ENCODE measurements at places on chromosomes 13 and 19.

GRCh38 chr19:39410017-39410830 lies 2.2 kb upstream of the PLEKHG2 start:
- DNase-seq: no peak

GRCh38 chr13:93765062-93765461 lies 538.5 kb downstream of the GPC6 start:
- no peak for DNase-seq

GRCh38 chr13:26249551-26249950 lies 4.4 kb upstream of the CDK8 start:
- no peak for DNase-seq

GRCh38 chr13:109974354-109974753 lies 188.0 kb upstream of the IRS2 start:
- no peak for DNase-seq

- no peak for DNase-seq
Measured at GRCh38 chr13:32407854-32408253, 20.1 kb downstream of the N4BP2L1 start.

- no peak for DNase-seq
Measured at GRCh38 chr19:47179653-47180310, 49.1 kb downstream of the SAE1 start.

DNA sequence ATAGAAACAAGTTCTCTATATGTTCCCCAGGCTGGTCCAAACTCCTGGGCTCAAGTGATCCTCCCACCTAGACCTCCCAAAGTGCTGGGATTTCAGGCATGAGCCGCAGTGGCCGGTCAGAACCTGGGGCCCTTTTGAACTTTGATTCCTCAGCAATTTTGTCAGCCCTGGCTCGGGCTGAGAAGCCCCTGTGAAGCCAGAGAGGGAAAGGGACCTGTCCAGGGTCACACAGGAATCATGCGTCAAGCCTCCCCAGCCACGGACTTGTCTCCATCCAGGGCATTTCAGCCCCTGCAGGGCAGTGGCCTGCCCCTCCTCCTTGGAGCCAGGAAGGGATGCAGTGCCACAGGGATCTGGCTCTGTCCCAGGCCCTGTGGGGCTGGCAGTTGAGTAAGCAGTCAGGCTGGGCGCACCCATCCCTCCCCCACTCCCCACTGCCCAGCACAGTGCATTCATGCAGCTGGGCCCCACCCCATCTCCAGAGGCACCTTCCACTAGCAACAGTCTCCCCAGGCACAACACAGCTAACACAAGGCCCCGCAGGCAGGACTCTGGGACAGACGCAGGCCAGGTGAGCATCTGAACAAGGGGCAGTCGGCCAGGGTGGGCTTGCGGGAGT lies at the start of gene CAPS:
CAPS (plus strand) TSS at position 516 of the 619 bp plus-strand sequence. CDS start 153 bp downstream, outside the sequence.
- DNase-seq: no peak

GRCh38 chr19:391726-392374 lies 17.1 kb downstream of the C2CD4C start:
- no peak for DNase-seq
